ENCODE measurements at places on chromosomes 5 and 9.

DNA sequence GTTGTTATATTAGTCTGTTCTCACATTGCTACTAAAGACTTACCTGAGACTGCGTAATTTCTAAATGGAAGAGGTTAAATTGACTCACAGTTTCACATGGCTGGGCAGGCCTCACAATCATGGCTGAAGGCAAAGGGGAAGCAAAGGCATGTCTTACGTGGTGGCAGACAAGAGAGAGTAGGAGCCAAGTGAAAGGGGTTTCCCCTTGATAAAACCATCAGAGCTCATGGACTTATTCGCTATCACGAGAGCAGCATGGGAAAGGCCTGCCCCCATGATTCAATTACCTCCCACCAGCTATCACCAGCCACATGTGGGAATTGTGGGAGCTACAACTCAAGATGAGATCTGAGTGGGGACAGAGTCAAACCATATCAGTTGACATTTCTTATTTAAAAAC, 374.5 kb upstream of the RORB start:
- DNase-seq = no peak

DNA sequence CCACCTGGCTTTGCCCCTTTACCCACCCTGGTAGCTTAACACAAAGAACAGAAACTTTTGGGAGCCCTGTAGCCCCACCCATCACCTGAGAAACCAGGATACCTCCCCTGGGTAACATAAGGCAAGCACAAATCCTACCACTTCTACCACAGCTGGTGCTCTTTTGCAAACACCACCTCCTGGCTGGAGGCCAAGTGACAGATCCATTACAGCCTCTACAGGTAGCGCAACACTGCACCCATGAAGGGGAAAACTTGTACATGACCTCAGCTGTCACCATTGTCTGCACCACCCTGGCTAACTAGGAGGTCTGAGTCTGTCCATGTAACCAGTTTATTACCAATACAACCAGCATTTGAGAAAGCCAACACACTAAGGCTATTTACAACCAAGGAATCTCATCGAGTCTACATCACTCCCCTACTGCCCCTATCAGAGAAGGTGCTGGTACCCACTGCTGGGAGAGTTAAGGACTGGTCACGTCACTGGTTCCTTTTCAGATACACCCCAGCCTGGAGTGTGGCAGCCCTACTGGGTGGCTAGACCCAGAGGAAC, 128.6 kb downstream of the PJA2 start:
- no peak for DNase-seq

DNA sequence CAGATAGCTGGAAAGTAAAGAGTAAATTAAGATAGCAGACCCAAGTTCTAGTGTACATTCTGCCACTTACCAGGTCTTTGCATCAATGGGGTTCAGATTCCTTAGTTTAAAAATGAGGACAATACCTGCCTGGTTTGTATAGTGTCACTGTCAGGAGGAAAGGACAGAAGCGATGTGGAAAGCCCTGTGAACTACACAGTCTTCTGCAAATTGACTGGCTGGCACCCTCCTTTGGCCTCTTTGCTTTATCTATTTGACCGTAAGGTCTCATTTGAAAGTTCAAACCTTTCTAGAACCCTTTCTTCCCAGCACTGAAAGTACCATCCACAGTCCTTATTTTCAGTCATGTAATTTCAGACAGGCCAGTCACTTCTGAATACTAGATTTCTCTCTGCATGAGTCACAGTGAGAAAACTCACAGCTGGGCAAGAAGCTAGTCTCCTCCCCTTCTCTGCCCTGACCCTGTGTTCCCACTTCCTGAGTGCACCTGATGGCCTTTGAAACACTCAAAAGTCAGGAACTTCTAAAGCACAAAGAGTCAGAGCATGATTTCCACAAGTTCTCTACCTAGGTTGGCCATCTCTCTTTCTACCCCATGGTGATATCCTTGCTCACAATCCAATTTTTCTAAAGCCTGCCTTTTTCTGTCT, 91.3 kb upstream of the RASEF start:
- DNase-seq = no peak

DNA sequence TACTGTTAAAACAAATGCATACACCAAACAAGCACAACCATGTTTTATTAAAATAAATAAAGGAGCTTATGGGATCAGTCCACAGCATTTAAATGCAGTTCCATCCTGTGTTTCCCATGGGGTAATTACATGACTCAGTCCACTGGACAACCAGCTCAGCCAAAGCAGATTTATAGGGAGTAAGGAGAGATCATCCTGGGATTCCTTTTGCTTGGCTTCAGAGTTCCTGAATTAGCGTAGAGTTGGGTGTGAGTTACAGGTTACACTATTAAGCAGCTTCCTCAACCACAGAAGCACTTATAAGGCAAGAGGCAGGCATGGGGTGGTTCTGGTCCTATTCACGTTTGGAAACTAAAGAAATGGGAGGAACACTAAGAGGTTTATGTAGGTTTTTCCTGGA, 381.1 kb upstream of the ACTBL2 start:
- DNase-seq = no peak

- no peak for DNase-seq
Measured at GRCh38 chr5:96384353-96384752, 48.7 kb downstream of the PCSK1 start.

GRCh38 chr5:131615957-131616356, 19.1 kb downstream of the RAPGEF6 start:
- DNase-seq = no peak

DNA sequence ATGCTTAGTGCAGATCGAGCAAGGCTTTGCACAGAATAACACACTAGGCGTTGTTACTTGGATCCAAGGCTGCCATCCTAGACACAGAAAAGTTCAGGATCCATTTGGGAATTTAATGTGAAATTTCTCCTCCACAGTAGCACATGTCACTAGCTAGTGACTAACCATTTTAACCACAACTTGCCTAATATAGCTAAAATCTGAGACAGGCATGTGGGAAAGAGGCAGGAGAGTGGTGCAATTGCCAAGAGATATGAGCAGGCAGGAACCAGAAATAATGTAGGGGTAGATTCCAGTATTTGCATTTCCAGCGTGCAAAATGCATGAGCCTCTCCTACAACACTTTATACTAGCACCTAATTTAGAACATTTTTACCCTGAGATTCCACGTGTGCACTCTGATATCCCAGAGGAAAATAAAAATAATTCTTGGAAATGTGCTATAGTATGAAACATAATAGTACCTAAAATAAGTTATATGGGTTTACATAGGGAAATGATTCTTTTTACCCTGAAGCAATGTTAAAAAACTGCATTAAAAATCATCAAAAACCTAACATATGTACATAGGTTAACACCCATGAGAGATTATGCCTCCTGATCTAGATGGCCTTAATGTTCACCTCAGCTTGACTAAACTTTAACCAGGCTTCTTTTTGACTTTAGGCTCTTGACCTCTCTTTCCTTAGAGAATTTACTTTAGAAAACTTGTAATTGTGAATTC, 1230.6 kb upstream of the NUDT12 start:
- no peak for DNase-seq

DNA sequence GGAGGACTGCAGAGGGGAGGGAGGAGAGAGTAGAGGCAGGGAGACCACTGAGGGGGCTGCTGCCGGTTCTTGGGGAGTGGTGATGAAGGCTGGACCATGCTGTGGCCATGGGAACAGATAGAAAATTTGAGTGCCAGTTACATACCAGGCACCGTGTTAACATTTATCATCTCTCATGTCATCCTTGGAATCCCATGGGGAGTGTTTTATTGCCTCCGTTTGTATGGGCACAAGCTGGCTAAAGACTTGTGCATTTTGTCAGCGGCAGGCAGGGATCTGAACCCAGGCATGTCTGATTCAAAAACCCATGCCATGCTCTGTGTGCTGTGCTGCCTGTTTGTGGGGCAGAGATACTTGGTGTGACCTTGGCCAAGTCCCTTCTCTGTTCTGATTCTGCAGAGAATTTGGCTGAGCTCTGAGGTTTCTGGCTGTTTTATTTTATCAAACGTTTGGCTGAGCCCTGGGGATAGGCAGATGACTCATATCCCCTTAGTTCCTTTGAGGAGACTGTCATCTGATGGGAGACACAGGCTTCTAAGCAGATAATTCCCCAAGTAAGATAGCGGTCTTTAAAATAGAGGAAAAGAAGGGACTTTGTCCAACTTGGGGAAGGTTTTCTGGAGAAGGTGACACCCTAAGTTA, 22.2 kb downstream of the COL27A1 start:
- DNase-seq = no peak

DNA sequence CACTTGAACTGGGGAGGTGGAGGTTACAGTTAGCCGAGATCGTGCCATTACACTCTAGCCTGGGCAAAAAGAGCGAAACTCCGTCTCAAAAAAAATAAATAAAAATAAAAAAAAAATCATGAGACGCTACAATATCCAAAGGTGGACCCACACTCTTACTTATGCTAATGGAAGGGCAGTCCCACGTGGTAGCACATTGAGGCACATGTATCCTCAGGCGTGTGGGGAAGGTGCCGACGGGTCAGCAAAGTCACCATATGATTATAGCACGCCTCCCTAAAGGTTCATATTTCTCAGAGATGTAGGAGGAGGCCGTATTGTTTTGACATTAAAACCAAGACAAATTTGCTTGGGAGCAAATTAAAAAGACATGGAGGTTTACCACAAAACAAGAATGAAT, 201.6 kb downstream of the LRRC70 start:
- DNase-seq = no peak

DNA sequence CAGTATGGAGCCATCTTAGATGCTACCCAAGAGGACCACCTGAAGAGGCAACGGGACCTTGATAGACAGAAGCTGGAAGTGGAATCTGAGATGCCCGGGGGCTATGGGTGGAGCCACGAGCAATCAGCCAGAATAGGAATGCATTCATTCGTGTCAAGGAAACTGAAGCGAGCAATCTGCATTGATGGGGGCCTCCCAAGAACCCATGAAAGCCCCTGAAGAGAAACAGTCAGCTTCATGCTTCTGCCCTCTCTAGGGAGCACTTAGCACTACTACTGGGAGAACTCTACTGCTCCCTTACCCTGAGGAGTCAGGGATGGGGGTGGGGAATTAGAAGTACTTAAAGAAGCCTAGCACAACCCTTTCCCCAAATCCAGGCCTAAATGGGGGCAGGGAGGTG, 51.9 kb upstream of the TCERG1 start:
- DNase-seq = no peak

DNA sequence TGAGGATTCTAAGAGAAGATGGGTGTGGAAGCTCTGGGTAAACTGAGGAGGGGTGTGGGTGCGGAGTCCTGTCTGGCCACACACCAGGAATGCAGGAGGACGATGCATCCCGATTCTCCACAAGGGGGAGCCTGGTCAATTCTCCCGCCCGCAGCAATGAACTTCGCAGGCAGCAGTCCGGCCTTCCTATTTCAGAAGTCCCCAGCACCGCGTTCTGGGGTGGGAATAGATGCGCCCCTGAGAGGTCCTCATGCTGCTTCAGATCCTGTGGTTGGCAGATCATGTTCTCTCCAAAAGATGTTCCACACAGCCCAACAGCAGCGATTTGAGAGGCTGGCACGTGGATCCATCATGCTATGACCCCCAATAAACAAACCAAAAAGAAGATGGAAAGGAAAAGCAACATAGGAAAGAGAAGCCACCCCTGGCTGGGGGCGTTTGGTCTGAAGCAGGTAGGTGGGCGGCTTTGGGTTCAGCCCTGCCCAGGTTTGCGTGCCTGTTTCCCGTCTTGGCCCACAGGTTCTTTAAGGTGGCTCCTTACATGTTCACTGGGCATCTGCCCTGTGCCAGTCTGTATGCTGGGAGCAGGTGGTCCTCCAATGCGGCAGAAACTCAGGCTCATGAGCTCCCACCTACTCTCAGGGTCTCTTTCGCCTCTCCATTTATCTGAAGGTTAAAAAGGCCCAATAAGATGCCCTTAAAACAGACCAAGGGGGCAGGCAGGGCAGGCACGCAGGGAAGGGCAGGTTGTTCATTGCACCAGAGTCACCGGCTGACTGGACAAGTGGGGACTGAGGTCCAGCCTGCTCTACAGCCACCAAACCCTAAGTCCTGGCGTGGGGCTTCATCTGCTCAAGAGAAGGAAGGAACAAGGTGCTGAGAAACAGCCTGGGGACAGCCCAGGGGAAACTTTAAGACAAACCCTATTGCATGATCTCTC, 171.6 kb downstream of the PAX5 start:
- DNase-seq = no peak

GRCh38 chr5:130528474-130528873, 624.2 kb downstream of the CHSY3 start:
- no peak for DNase-seq

GRCh38 chr5:65329266-65329665, 152.5 kb downstream of the ADAMTS6 start:
- no peak for DNase-seq

GRCh38 chr5:175517824-175518450, 39.6 kb downstream of the SFXN1 start:
- peak; percentile 6 for DNase-seq

GRCh38 chr5:79448336-79448735, 65.6 kb downstream of the HOMER1 start:
- DNase-seq = no peak

- DNase-seq = no peak
Measured at GRCh38 chr9:28207657-28208056, 634.4 kb upstream of the C9orf72 start.

DNA sequence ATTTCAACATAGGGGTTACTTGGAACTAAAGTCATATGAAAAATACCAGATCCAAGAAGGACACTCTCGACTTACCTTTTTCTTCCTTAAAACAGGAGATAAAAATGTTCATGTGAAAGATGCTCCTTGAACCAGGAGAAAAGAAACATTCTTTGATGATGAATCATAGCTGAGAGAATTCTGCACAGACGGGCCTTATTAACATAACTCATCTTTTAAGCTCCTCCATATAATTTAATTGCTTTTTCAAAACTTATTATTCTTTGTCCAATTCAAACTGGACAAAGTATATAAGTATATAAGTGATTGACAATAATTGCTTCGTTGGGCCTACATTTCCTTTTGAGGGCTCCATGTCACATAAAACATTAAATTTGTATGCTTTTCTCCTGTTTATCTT, 945.2 kb upstream of the C9orf72 start:
- no peak for DNase-seq
